ENCODE measurements at places on chromosomes 3 and 15. TPM values are rescaled to one million over a fixed set of nuclear protein-coding genes. Genes with fewer than 3 reads are reported as not detected.

Gene GOLGA6L7
- polyA plus RNA-seq = not detected

Gene P2RY13
- polyA plus RNA-seq = not detected

DNA sequence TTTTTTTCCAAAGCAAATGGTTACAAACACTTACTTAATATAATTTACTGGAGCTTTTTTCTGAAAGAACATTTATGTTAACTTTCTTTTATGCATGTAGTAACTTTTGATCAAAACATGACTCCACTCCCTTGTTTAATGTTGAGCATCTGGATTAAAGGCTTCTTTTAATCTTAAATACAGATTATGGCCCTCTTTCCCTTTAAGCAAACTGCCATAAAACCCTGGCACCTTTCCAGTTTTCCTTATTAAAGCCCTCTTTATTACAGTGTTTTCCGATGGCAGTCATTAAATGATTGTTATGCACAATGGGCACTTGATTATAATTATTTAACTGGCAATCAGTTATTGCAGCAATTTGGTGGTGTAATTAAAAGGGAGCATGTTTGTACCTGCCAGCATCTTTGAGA is 167.0 kb downstream of the VGLL4 start:
- H3K4me3 ChIP-seq = no peak overlapping the region
- H3K27ac ChIP-seq = no peak overlapping the region
- H3K27me3 ChIP-seq = no peaks in the 10 kb centered on the region

Gene NANOGP8
- not detected for polyA plus RNA-seq

- H3K4me3 ChIP-seq = no peak overlapping the region
- no peaks in the 10 kb centered on the region for H3K4me1 ChIP-seq
- no peaks in the 10 kb centered on the region for H3K36me3 ChIP-seq
- H3K27ac ChIP-seq = no peak overlapping the region
Observed at GRCh38 chr3:158165730-158166129, 55.8 kb downstream of the RSRC1 start.

Gene TLR9
- polyA plus RNA-seq = 1.2 TPM

Gene SLC9A9
- polyA plus RNA-seq = 13.3 TPM

DNA sequence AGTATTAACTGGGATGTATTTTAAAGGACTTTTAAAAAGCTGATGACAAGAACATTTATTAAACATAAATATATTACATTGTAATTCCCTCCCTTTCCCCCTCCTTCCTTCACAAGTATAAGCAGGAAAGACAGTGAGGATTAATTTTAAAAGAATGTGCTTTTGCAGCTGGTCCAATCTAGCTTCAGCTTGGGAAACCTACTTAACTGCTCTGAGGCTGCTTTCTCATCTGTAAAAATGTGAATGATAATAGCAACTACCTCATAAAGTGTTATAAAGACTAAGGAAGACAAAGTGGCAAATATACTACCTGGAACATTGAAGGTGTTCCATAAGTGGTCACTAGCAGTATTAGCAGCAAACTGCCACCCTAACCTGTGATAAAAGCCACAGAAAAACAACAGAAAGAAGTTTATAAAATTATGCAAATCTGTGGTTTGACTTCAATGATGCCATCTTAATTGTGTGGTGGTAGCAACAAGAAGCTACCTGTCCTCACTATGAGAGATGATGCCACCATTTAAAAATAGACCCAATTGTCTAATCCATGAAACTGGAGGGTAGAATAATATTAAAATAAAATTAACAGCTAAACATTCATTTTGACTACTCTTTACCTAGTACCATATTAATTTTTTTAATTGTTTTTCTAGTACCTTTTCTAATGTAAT is 20.0 kb downstream of the DHX36 start:
- H3K4me3 ChIP-seq = no peak overlapping the region
- H3K36me3 ChIP-seq = peaks cover 10% of the 10 kb centered on the region
- H3K4me1 ChIP-seq = no peaks in the 10 kb centered on the region
- no peak for DNase-seq
- H3K27me3 ChIP-seq = no peaks in the 10 kb centered on the region

DNA sequence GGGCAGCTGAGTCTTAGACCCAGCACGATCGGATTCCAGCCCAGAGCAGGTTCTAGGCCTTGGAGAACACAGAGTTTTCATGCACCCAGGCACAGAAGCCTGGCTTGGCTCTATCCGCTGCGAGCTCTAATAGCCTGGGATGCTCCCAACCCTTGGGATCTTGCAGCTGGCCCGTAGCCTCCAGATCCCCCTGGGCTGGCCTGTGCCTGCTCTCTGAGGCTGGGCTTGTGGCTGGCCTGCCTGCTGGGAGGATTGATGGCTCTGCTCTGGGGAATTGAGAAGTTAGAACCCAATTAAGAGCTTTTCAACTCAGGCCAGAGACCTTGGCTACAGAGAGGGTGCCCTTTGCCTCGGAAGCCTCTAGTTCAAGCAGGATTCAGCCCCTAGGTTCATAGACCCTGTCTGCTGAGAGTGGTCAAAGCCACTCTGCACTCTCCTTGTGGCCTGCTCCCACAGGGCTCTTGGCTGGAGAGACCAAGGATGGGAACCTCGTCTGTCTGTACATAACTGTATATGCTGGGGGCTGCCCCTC is 64.4 kb downstream of the MAGEF1 start:
- DNase-seq = no peak
- H3K27me3 ChIP-seq = peaks cover 2% of the 10 kb centered on the region
- H3K4me3 ChIP-seq = no peak overlapping the region
- no peaks in the 10 kb centered on the region for H3K4me1 ChIP-seq
- no peaks in the 10 kb centered on the region for H3K36me3 ChIP-seq

DNA sequence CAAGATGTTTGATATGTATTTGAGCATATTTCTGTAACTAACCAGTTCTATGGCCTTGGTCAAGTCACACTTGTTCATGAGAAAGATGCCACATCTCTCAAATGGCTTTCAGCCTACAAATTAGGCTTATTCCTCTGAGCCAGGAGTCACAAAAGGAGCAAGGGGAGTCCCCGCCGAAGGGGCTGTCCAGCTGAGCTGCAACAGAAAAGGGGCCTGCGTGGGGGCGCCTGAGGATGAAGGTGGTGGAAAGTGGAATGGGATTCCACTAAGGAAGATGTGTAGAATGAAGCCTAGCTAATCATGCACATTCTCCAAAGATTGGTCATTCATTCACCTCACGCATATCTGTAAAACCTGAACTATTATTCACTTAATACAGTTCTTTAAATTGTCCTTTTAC is 19.1 kb downstream of the ALDH1L1 start:
- no peaks in the 10 kb centered on the region for H3K27me3 ChIP-seq
- DNase-seq = no peak
- H3K36me3 ChIP-seq = no peaks in the 10 kb centered on the region
- no peaks in the 10 kb centered on the region for H3K4me1 ChIP-seq
- no peak overlapping the region for H3K4me3 ChIP-seq

Gene TM6SF1
- polyA plus RNA-seq = 2.7 TPM

GRCh38 chr3:124364317-124365020 is 365.8 kb upstream of the UMPS start:
- no peaks in the 10 kb centered on the region for H3K36me3 ChIP-seq
- H3K4me3 ChIP-seq = no peak overlapping the region
- H3K27me3 ChIP-seq = peaks cover 2% of the 10 kb centered on the region
- H3K4me1 ChIP-seq = no peaks in the 10 kb centered on the region

Gene VGLL3
- polyA plus RNA-seq = not detected

Gene GATM
- 23.1 TPM for polyA plus RNA-seq

All from GM12878 (cell line).